ENCODE measurements at places on chromosomes 6 and 20.

DNA sequence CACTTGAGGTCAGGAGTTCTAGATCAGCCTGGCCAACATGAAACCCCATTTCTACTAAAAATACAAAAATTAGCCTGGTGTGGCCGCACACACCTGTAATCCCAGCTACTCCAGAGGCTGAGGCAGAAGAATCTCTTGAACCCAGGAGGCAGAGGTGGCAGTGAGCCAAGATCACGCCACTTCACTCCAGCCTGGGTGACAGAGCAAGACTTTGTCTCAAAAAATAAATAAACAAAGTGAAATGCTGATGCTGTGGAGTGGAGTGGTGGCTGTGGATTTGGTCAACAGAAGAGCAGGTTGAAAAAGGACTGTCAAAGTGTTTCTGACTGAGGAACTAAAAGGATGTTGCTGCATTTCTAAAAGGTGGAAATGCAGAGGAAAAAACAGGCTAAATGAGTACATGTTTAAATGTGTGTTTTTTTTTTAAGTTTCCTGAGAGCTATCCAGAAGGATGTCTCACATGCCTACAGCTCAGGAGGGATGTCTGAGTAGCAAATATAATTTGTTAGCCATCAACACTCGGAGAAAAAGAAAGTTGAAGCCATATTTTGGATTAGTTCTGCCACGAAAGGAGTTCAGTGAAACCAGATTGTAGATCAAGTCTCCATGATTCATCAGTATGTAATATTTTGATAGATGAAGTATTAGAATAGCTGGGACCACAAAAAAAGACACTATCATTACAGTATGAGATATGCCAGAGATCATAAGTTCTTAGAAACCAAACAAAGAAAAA is 621.1 kb upstream of the ADGRB3 start:
- DNase-seq = no peak

DNA sequence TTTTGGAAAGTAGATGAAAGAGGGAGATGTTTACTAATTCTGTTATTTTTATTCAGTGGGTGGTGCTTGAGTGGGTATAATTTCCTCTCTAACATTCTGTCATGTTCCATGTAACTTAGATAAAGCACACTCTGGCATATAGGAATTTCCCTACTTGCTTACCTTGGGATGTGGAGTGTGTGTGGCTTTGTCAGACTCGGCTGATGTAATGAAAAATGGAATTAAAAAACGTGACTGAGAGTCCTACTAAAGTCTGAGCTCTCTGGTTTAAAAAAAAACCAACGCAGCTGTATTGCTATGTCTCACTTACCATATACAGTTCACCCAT is 98.3 kb downstream of the JARID2 start:
- no peak for DNase-seq

DNA sequence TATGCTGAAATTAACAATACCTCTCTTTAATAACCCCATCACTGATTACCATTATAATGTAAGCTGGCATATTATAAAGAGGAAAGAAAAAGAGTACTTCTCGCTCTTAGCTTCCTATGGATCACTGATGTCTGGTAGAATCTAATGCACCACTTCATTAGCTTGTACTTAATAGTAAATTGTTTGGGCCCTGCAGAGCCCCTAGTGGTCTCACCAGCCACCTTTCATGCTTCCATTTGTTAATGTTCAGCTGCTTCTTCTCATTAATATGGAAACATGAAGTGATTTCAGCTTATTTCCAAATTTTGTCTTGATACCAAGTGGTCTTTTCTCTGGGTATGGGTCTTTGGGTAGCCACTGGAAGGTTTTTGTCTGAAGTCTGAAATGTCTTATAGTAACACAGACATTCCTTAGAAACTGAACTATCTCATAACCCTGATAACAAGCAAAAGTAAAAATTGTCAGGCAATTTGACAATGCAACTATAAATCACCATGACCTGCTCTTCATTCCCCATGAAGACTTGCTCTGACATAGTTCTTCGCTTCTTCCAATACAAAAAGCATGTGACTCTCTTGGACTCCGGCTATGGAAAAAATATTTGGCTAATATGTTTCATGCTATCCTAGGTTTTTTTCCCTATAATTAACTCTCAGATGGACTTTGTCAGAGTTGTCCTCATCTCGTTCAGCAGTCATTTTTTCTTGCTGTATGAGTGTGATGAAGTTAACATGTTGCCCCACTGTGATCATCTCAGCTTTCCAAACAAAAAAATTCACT is 395.8 kb upstream of the MARCKS start:
- DNase-seq = no peak

DNA sequence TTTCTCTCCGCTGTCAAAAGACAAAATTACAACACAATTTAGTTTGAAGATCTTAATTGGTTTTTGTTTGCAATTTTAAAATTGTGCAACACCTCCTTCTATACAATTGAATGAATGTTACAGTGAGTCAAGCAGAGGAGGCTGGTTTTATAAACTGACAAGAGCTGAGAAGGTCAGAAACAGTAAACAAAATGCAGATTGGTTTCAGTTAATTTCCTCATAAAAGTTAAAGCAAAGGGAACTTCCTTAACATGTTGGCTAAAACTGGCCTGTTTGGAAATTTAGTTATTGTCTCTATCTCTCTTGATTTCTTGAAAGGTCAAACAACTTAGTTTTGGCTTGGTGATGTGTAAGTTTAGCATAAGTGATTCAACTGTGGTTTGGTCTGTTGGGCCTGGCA is 22.2 kb downstream of the KHDC1L start:
- DNase-seq = no peak

- DNase-seq = no peak
Observed at GRCh38 chr6:6795393-6795792, 206.9 kb downstream of the LY86 start.

DNA sequence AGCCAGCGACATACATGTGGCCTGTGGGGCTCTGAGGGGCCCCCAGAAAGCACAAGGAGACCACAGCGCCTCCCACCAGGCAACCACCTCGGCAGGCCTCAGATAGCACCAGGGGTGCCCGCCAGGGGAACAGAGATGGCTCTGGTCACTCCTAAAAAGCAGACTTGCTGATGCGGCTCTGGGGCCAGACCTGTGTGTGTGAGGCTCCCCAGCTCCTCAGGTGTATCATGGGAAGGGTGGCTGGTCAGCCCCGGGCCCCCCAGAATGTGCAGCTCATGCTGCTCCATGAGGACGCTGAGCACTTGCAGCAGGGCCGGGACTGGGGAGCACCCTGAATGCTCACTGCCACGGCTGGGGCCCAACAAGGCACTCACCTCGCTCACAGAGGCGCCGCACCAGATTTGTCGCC is 60.2 kb downstream of the PYGB start:
- no peak for DNase-seq

- DNase-seq = no peak
Observed at GRCh38 chr20:37611852-37612251, 82.0 kb upstream of the CTNNBL1 start.

- DNase-seq = no peak
Observed at GRCh38 chr6:37319156-37319555, 34.6 kb upstream of the RNF8 start.

DNA sequence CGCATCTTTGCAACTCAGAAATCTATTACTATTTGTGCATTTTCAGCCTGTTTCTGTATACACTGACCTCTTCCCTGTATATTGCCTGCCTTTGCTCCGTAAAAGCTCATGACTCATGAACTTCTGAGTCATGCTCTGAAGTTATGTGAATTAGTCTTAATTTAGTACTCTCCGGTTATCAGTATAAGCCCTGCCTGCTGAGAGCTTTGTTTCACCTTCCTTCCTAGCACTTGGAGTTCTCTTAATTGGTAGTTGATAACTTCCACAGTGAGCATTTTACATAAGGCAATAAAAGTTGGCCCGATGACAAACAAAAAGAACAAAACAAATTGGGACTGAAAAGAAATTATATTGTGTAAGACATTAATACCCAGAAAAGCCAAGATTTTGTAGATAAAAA is 231.4 kb downstream of the GJA1 start:
- DNase-seq = no peak

DNA sequence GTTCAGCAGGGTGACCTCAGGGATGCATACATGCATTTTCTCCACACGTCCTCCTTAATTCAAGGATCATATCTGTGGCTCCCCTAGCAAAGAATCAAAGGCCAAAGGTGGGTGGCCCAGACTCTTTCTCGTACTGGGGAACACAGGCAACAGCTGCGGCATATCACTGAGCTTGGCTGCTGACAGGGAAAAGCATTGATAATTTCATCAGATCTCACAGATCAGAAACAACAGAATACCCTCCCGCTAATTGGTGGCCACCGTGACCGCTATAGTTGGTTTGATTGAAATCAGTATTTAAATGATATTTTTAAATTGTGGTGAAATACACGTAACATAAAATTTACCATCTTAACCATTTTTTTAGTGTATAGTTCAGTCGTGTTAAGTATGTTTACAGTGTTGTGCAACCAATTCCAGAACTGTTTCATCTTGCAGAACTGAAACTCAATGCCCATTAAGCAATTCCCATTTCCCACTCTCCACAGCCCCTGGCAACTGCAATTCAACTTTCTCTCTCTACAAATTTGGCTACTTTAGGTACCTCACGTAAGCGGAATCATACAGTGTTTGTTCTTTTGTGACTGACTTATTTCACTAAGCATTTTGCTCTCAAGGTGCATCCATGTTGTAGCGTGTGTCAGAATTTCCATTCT is 74.7 kb upstream of the TMEM170B start:
- no peak for DNase-seq

DNA sequence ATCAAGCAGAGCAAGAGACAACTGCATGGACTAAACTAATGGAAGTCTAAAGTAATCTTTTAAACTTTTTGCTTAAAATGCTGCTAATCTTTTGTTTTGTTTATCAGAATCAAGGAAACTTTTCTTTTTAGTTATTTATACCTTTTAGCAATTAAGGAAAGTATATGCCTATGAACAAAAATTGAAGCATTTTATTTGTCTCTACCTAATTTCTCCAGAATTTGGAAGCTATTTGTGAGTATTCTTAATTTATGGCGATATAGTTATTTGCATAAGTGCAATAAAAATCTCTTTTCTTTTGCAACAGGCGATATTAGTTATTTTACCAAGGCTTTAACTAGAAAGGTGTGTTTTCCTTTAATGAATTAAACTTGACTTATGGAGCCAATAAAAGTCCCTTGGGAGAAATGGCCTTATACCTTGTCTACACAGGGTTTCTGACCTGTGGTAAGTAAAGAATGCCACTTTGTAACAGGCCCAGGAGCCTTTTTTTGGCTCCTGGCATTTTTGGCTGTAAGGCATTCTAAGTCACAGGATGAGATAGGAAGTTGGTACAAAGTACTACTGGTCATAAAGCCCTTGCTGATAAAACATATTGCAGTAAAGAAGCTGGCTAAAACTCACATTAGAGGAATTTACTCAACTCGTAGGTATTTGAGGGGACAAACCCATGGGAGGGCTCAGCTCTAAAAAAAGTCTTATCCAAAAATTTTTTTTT is 37.2 kb downstream of the TMEM14A start:
- DNase-seq = no peak

- no peak for DNase-seq
Observed at GRCh38 chr20:36862857-36863668, 12.9 kb upstream of the TLDC2 start.

- no peak for DNase-seq
Observed at GRCh38 chr6:89139509-89140346, 6.1 kb upstream of the PM20D2 start.

DNA sequence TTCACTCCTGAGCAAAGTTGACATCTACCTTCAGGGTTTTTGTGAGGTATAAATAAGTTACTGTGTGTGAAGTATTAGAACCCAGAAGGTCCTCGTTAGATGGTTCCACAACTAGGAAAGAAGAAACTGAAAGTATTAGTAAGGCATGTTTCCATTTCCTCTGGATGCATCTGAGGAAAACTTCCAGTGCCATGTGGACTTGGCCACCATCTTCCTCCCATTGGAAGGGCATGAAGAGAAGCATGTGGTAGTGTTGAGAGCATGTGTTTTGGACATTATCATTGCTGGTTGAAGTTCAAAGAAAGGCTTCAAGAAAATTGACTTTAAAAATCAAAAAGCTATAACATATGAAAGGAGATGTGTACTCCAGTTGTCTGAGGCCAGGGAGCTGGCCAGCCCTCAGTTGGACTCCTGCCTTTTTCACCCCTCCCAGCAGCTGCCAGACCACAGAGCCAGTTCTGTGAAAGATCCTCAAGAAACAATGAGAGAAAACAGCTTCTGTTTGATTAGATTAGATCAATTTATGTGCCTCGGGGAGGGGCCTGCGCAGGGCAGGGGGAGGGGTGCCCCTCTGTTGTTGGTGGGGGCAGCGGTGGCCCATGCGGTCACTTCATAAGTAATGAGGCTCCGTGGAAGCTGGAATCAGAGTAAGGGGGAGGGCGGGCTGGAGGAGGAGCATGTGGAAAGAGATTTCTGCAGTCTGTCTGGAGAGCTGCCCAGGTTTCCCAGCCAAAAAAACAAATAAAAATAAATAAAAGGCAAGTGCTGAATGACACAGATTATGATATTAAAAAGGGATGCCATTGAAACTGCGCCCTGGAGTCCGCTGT is 154.0 kb downstream of the JARID2 start:
- DNase-seq = no peak

GRCh38 chr6:128336436-128337095 is 183.8 kb downstream of the PTPRK start:
- DNase-seq = no peak

- no peak for DNase-seq
Observed at GRCh38 chr6:16367571-16367970, 129.2 kb downstream of the GMPR start.

DNA sequence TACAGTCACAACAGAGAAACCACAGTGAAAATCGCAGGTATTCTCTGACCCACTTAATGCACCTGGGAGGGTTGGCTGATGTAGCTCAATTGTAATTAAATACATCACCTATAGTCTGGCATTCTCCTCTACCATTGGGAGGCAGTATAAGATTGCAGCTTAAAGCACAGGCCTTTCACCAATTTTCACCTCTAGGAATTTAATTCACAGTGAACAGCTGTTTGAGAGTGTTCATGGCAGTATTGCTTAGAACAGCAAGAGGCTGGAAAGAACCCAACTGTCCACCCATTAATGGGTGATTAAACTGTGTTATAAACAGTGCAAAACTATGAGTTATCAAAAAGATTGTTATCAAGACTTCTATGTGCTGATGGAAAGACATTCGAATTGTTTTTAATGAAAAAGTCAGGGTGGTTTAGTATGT is 2.0 kb downstream of the EDEM2 start:
- peak; percentile 31 for DNase-seq

DNA sequence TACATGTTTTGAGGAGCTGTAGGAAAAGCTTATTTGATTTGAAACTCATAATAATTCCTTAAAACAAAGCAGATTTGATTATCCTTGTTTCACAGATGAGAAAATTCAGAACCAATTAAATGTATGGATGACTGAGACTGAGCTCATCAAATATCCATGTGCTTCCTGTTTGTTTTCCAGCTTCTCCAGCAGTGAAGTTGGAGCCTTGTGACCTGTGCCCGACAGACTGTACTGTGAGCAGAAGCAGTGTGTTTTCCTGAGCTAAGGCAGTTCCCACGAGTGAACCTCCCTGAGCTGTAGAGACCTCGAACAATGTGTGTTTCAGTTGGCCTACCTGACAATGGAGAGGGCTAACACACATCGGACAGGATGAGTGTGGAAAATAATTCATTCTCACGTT is 599.5 kb upstream of the NRSN1 start:
- DNase-seq = no peak
